ENCODE measurements at places on chromosomes 7 and 10.

DNA sequence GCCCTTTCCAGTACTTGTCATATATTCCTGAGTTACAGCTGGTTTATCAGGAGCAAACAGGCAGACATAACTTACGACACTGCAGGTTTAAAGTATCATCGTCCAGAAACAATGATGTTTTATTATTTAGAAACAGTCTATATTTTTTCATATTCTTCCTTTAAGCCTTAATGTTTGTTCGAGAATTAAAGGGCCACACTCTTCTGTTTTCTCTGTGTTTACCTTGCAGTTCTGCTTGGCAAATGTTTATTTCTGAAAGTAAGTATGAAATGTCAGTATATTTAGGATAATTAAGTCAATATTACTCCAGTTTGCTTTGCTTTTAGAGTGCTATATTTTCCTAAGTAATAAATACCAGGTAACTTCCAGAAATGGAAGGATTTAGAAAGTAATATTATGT is 115.1 kb downstream of the VTI1A start:
- no peak for DNase-seq

GRCh38 chr10:126478546-126478945 is 90.3 kb upstream of the ADAM12 start:
- no peak for DNase-seq

DNA sequence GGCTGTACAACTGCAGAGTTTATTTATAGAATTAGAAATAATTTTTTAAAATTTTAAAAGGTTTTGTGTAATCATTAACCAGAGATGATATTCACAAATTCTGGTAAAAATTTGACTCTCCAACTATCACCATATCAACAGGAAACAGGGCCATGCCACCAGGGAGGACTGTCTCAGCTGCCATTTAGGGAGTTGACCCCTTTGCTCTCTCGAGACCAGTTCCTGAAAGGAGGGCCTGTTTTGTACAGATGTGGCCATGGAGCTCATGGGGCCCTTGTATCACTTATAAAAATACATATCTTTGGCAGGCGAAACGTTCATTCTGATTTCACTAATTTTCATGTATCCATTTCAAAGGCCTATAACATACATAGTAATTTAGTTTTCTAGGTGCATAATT is 20.3 kb downstream of the H2AZ2 start:
- DNase-seq: no peak

DNA sequence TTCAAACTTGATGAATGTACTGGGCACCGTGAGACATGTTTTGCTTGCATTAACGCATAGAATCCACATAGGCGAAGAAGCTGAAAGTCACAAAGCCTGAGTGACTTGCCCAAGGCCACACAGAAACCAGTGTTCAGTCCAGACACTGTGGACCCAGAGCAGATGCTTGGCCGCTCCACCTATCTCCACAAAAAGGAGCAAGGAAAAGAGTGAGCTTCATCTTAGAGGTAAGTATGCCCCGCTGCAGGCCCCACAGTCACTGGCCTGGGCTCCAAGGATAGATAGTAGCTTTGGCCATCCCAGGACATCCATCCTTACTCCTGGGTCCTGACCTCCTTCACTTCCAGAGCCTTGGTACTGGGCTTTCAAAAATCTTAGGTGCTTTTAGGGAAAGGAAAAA is 60.1 kb upstream of the SAMD8 start:
- no peak for DNase-seq

DNA sequence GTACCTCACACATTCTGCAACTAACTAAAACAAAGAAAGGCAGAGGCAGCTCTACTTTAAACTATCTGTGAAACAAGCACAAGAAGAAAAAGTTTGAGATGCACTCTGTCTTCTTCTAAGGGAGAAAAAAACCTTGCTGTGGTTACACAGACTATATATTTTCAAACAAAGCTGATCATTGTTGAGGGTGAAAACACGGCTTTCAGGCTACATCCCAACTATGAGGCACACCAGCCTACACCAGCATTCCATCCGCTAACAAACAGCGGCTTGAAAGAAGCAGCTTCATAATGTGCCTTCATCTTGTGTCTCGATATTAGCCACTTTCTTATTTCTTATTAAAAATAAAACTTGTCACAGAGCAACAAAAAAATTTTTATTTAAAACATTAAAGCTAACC is 79.1 kb downstream of the USP6NL start:
- DNase-seq: no peak

- no peak for DNase-seq
These were observed 60.8 kb downstream of the XRCC2 start for GRCh38 chr7:152615031-152615741.

GRCh38 chr7:70312336-70312735 is 714.1 kb downstream of the AUTS2 start:
- no peak for DNase-seq

GRCh38 chr7:81929386-81929785 is 159.5 kb upstream of the HGF start:
- no peak for DNase-seq

All from activated T-helper 1 cell treated with anti-CD3 and anti-CD28 coated beads, Interleukin-2, amount 50 U/mL, for 16 hours (primary cell).